ENCODE measurements at places on chromosomes 5 and 9. TPM values are rescaled to one million over a fixed set of nuclear protein-coding genes. Genes with fewer than 3 reads are reported as not detected.

Gene ENHO
- 0.45 TPM for total RNA-seq

Gene CERCAM
- 0.30 TPM for total RNA-seq

DNA sequence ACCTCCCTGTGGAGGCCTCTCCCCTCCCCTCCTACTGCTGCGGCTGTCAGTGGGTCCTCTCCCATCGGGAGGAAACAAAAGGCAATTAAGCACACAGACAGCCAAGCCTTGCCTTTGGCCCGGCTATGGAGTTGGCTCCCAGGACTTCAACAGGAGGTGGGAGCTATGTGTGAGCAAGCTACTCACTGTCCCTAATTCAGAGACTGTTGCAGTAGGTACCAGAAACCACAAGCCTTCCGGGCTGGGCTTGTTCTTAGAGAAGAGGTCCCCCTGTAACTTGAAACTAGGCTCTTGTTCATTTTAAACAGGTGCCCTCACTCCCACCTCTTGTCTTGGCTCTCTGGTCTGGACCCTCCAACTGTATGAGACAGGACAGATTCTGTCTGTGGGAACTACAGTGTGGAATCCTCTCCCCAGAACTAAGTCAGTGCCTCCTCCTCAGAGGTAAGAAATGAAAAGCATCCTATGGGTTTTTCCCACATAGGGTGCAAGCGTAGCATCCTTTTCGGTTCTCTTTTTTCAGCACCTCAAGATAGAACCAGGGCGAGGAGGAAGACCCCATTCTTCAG, 561.1 kb downstream of the EBF1 start:
- no peak for DNase-seq

DNA sequence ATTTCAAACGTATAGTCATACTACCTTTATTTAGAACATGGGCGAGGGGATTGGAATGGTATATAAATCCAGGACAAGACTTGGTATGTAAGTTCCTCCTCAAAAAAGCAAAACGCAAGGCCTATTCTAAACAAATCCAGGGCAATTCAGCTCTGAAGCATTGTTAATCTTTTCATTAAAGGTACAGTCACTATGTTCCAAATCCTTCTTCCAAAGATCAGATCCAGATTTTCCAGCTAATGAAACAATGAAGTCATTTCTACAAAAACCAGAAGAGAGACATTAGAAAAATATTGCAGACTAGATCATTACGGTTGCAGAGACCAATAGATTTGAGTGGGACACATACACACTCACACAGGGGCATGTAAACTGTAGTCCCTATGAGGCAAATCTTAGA, 116.1 kb upstream of the BNC2 start:
- DNase-seq, result no peak

GRCh38 chr5:80763211-80763610, 108.4 kb upstream of the DHFR start:
- DNase-seq, result no peak
